ENCODE measurements at places on chromosomes 2 and 18.

- H3K27me3 ChIP-seq: peaks cover 8% of the 10 kb centered on the region
- no peak for DNase-seq
- no peaks in the 10 kb centered on the region for H3K36me3 ChIP-seq
Measured at GRCh38 chr2:234747032-234747431, 204.8 kb upstream of the SH3BP4 start.

GRCh38 chr18:13330996-13331395, 112.4 kb downstream of the LDLRAD4 start:
- no peaks in the 10 kb centered on the region for H3K36me3 ChIP-seq
- H3K4me3 ChIP-seq: no peak overlapping the region
- no peak overlapping the region for H3K27ac ChIP-seq
- no peaks in the 10 kb centered on the region for H3K4me1 ChIP-seq
- no peak for DNase-seq

GRCh38 chr2:228703152-228703551, 521.7 kb upstream of the SPHKAP start:
- H3K27ac ChIP-seq: no peak overlapping the region
- no peaks in the 10 kb centered on the region for H3K4me1 ChIP-seq
- DNase-seq: no peak
- no peaks in the 10 kb centered on the region for H3K27me3 ChIP-seq

- H3K27me3 ChIP-seq: no peaks in the 10 kb centered on the region
- H3K4me3 ChIP-seq: no peak overlapping the region
- no peaks in the 10 kb centered on the region for H3K36me3 ChIP-seq
- no peak for DNase-seq
Measured at GRCh38 chr2:105790461-105791149, 45.9 kb downstream of the NCK2 start.

DNA sequence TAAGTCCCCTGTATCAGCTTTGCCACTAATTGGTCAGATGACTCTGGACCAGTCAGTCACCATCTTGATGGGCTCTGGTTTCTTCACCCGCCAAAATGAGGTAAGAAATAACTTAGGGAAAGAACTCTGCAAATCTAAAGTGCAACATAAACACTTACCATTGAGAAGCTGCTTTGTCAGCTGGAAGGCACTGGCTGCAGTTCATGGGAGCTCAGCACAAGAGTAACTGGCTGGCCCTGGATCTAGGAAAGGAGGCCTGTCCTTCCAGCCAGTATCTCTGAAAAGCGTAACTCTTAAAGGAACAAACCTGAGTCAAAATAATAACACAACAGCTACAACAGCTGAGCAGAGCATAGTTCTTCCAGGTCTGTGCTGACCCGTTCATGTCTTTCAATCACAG, 123.9 kb downstream of the CACNB4 start:
- no peak overlapping the region for H3K27ac ChIP-seq
- no peaks in the 10 kb centered on the region for H3K4me1 ChIP-seq
- no peaks in the 10 kb centered on the region for H3K36me3 ChIP-seq
- DNase-seq: no peak

DNA sequence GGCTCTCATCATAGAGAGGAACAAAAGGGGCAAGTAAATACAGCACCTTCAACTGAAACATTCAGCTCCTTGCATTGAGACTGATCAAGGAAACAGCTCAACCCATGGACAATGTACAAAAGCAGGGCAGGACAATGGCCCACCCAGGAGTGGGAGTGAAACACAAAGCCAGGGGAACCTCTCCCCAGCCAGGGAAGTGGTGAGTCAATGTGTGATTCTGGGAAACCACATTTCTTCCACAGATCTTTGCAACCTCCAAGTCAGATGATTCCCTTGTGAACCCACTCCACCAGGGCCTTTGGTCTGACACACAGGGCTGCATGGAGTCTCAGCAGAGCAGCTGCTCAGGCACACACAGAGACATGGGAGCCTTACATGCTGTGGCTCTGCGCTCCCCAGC, 294.5 kb downstream of the NR4A2 start:
- H3K4me1 ChIP-seq: no peaks in the 10 kb centered on the region
- DNase-seq: no peak
- H3K36me3 ChIP-seq: no peaks in the 10 kb centered on the region
- no peak overlapping the region for H3K4me3 ChIP-seq
- no peaks in the 10 kb centered on the region for H3K27me3 ChIP-seq

GRCh38 chr2:95347681-95348608, 50.8 kb downstream of the KCNIP3 start:
- H3K4me1 ChIP-seq: peaks cover 7% of the 10 kb centered on the region
- H3K4me3 ChIP-seq: no peak overlapping the region
